ENCODE measurements at places on chromosomes 13 and 19. TPM values are rescaled to one million over a fixed set of nuclear protein-coding genes. Genes with fewer than 3 reads are reported as not detected.

GRCh38 chr13:74229242-74229641 lies 95.0 kb upstream of the KLF12 start:
- no peak overlapping the region for H3K4me3 ChIP-seq

DNA sequence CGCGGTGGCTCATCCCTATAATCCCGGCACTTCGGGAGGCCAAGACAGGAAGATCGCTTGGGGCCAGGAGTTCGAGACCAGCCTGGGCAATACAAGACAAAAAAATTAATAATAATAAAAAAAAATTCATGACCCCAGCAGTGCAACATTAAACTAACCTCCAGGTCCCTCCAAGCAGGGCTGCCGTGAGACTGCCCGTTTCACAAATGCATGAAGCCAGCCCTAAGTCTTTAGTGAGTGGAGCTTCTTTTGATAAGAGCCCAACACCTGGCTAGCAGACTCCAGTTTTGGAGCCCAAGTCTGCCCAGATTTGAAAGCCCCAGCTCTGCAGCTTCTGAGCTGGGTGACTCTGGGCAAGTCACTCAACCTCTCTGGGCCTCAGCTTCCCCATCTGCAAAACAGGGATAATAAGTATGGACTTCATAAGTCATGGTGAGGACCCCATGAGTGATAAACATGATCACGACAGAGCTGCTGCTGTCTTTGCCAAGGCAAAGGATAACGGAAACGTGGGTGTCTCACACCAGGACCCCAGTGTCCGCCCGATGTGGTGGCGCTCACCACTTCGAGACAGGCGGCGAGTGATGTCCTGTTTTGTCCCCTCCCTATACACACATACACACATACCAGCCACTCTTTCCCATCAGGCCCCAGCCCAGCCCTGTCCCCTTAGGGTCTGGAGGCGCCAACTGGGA lies 38.4 kb upstream of the NANOS3 start:
- DNase-seq: no peak
- peaks cover 31% of the 10 kb centered on the region for H3K36me3 ChIP-seq
- peaks cover 4% of the 10 kb centered on the region for H3K27me3 ChIP-seq

- no peaks in the 10 kb centered on the region for H3K36me3 ChIP-seq
- H3K27ac ChIP-seq: no peak overlapping the region
- no peak overlapping the region for H3K4me3 ChIP-seq
- no peak for DNase-seq
- H3K27me3 ChIP-seq: peaks cover 76% of the 10 kb centered on the region
These were observed 4.9 kb downstream of the GSX1 start for GRCh38 chr13:27797228-27797624.

GRCh38 chr13:80386002-80386401 lies 45.1 kb upstream of the SPRY2 start:
- no peak for DNase-seq
- H3K27ac ChIP-seq: no peak overlapping the region
- no peaks in the 10 kb centered on the region for H3K36me3 ChIP-seq
- no peaks in the 10 kb centered on the region for H3K4me1 ChIP-seq
- no peaks in the 10 kb centered on the region for H3K27me3 ChIP-seq

GRCh38 chr13:21149568-21149967 lies 26.8 kb downstream of the SKA3 start:
- no peak overlapping the region for H3K4me3 ChIP-seq
- H3K4me1 ChIP-seq: no peaks in the 10 kb centered on the region
- no peaks in the 10 kb centered on the region for H3K27me3 ChIP-seq
- H3K27ac ChIP-seq: no peak overlapping the region
- DNase-seq: no peak

GRCh38 chr19:33622809-33623511 lies 1.2 kb downstream of the CHST8 start:
- H3K36me3 ChIP-seq: no peaks in the 10 kb centered on the region
- H3K4me3 ChIP-seq: peak overlapping the region; percentile 19
- DNase-seq: peak; percentile 63
- no peak overlapping the region for H3K27ac ChIP-seq
- peaks cover 50% of the 10 kb centered on the region for H3K27me3 ChIP-seq

GRCh38 chr13:33169273-33169980 lies 116.1 kb downstream of the STARD13 start:
- H3K27ac ChIP-seq: no peak overlapping the region
- no peak overlapping the region for H3K4me3 ChIP-seq
- peaks cover 11% of the 10 kb centered on the region for H3K36me3 ChIP-seq
- DNase-seq: no peak

GRCh38 chr19:41627966-41628675 lies 1.2 kb upstream of the CEACAM4 start:
- H3K4me1 ChIP-seq: no peaks in the 10 kb centered on the region
- peaks cover 8% of the 10 kb centered on the region for H3K27me3 ChIP-seq

DNA sequence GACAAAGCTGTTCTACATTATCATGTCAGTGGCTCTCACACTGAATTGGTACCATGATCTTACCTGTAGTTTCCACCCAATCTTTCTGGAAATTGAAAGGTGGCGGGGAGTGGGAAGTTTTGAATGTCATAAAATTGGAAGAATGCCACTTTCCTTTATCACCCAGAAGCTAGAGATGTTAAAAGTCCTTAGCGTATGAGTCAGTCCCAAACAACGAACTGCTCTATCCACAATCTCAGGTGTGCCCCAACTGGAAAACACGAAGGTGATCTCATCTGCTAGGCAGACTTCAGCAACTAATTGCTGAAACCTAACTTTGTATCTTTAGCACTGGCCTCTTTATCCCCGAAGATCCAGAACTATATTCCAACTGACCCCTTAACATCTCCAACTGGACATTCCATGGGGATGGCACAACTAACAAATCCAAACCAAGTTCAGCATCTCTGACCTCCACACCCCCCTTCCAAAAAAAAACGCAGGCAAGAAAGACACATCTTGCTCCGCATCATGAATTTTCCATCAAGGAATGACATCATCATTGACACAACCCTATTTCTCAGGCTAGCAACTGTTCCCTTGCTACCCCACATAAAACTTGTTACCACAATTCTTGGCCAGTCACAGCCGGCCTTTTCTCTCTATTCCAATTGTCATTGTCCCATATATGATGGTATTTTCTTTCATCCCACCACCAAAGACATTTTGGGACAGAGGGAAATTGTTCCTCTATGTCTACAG lies 175.4 kb downstream of the KLF12 start:
- H3K4me3 ChIP-seq: no peak overlapping the region

Gene LPAR2
- 5.3 TPM for total RNA-seq

Gene RFX2
- total RNA-seq: 14.2 TPM

Gene CELF5
- 12.7 TPM for total RNA-seq

Gene HIPK4
- total RNA-seq: 0.11 TPM

Gene CDK8
- total RNA-seq: 36.8 TPM

Gene RNF113B
- total RNA-seq: not detected

Gene JAK3
- total RNA-seq: 2.8 TPM

Gene MYO1F
- 4.5 TPM for total RNA-seq
